ENCODE measurements at places on chromosomes 5 and 9. TPM values are rescaled to one million over a fixed set of nuclear protein-coding genes. Genes with fewer than 3 reads are reported as not detected.

DNA sequence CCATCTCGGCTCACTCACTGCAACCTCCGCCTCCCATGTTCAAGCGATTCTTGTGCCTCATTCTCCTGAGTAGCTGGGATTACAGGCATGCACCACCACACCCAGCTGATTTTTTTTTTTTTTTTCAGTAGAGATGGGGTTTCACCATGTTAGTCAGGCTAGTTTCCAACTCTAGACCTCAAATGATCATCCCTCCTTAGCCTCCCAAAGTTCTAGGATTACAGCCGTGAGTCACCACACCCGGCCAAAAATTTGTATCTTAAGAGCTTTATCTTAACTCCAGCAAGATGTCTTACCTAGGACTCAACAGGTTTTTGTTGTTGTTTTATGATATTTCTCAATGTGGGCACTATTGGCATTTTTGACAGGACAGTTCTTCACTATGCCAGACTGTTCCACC is 27.9 kb downstream of the LYRM7 start:
- DNase-seq: no peak

GRCh38 chr9:83988411-83988810 is 7.8 kb downstream of the RMI1 start:
- DNase-seq: no peak

- DNase-seq: no peak
Observed at GRCh38 chr9:38294220-38294960, 98.1 kb upstream of the ALDH1B1 start.

Gene FOXD4L4
- not detected for total RNA-seq

Gene CCL27
- total RNA-seq: not detected

Gene ADAMTS12
- 1.8 TPM for total RNA-seq

Gene MOB3B
- total RNA-seq: 5.6 TPM

Gene FOXD4L3
- not detected for total RNA-seq

GRCh38 chr9:88052321-88052965 is 78.1 kb upstream of the CDK20 start:
- no peak for DNase-seq

Gene SLC6A19
- 0.34 TPM for total RNA-seq

Gene MATR3
- total RNA-seq: 74.3 TPM

DNA sequence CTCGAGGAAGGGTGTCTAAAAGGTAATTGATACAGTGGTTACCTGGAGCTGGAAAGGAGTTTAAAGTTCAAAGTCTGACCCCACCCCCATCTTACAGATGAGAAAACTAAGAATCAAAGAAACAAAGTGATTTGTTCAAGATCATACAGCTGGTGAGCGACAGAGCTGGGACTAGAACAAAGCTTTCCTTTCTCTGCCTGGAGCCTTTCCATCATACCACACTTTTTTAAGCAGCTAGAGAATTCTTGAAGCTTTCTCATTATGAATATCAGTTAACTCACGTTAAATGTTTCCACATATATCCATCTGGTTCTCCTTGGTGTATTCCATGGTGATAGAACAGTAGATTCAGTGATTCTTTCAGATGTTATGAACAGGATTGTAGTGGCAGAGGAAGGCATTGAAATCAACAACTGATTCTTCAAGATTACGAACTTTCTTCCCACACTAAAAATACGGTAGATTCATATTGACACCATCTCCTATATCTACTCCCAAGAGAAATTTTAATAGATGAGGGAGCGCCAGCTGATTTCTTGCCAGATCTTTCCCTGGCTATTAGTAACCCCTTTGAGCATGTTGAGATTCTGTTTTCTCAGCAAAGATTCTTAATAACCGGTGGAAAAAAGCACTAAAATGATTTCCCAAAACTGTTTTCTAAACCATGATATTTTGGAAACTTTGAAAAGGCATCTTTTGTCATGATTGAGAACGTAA is 233.7 kb downstream of the ADAMTSL1 start:
- DNase-seq: no peak

Gene ARL14EPL
- total RNA-seq: not detected

GRCh38 chr5:149355688-149356087 is 2.2 kb upstream of the PCYOX1L start:
- DNase-seq: no peak

Gene FGF18
- 0.76 TPM for total RNA-seq

GRCh38 chr5:93165559-93165958 is 415.5 kb downstream of the NR2F1-AS1 start:
- no peak for DNase-seq

- no peak for DNase-seq
Observed at GRCh38 chr9:105972466-105973204, 278.3 kb downstream of the TMEM38B start.

GRCh38 chr5:119327018-119327417 is 28.8 kb upstream of the TNFAIP8 start:
- DNase-seq: no peak

- DNase-seq: no peak
Observed at GRCh38 chr5:84637662-84638375, 253.1 kb upstream of the EDIL3 start.

DNA sequence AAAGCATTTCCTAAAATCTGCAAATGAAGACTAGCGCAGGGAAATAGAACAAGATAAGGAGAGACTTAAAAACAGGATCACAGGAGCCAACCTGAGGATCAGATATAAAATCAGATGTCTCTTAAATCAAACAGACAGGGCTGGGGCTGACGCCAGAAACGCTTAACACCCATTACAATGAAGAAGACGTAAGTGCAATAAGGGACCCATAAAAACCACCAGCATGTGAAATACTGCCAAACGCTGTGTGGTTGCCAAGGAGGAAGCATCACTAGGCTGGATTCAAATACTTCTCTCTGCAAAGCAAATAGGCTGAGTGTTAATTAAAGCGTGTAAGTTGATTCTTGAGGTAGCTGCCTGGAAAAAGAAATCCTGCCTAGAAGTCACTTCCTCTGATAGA is 74.4 kb upstream of the ATP10B start:
- peak; percentile 29 for DNase-seq

DNA sequence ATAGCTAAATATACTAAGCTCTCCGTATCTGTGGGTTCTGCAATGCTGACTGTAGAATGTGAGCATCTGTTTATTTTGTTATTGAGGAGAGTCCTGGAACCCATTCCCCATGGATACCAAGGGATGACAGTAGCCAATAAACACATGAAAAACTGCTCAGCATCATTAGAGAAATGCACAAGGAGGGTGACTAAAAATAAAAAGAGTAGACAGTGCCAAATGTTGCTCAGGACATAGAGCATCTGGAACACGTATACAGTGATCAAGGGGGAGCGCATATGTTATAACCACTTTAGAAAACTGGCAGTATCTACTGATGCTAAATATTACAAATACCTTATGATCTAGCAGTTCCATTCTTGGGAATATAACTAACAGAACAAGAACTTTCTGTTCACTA is 31.0 kb downstream of the MARCHF6 start:
- no peak for DNase-seq

GRCh38 chr5:76859591-76860247 is 9.9 kb downstream of the S100Z start:
- DNase-seq: no peak

DNA sequence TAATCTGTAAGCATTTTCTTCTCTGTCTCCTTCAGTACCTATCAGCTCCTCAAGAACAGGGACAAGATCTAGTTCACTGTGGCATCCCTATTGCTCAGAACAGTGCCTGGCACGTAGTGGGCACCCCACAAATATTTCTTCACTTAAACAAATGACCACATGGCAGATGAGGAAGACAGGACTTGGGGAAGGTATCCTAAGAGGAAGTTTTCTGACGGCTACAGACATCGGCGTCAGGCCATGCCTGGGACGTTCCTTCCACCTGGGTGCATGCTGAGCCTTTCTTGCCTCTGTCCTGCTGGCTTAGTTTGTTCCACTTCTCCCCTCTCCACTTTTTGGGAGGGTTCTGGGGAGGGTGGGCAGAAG is 60.2 kb downstream of the NEURL1B start:
- DNase-seq: no peak

Gene TERT
- 0.25 TPM for total RNA-seq

Gene C9orf153
- not detected for total RNA-seq

Gene HBEGF
- 1.2 TPM for total RNA-seq

DNA sequence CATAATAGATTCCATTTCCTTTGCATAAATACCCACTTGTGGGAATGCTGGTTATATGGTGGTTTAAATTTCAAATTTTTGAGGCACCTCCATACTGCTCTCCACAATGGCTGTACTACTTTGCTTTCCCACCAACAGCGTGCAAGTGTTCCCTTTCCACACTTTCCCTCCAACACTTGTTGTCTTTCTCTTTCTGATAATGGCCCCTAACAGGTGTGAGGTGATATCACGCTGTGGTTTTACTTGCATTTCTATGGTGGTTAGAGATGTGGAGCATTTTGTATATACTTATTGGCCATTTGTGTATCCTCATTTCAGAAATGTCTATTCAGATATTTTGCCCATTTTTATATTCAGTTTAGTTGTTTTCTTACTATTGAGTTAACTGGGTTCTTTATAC is 34.6 kb downstream of the CTSL start:
- DNase-seq: no peak

- no peak for DNase-seq
Observed at GRCh38 chr5:151147033-151147432, 10.5 kb downstream of the ANXA6 start.

DNA sequence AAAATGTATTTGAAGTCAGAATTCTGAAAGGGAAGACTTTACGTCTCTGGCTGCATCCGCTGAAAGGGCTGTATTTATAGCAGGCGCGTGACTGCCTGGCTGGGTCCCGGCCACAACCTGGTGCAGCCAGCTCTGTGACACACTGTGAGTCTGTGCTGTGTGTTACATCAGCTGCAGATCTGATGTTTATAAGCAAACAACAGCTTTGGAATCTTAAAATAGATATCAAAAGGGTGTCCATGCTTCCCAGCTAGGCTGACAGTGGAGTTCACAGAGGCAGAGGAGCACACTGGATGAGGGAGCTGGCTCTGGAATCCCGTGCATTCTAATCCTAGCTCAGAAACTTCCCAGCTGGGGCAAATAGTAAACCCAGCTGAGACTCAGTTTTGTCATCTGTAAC is 433.4 kb upstream of the BRINP1 start:
- DNase-seq: no peak

Gene BHMT2
- total RNA-seq: 2.1 TPM

DNA sequence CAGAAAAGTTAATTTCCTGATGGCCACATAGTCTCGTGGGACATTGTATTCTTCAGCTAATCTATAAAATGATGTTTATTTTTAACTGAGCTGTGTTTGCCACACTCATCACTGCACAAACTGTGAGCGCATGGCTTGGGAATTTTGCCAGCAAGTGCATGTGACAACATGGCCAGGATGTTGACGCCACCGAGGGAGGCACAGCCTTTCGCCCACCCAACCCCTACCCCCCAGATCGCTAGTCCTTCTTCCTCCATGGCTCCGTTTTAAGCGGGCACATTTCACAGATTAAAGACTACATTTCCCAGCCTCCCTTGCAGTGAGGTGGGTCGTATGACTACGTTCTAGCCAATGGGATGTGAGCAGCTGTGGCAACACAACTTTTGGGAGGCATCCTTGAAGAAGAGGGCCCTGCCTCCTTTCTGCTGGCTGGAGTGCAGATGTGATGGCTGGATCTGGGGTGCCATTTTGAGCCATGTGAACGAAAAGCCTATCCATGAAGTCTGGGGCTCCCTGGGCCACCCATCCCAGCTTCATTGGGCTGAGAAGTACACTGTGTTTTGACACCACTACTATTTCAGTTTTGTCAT is 7.9 kb downstream of the NRARP start:
- peak; percentile 90 for DNase-seq

DNA sequence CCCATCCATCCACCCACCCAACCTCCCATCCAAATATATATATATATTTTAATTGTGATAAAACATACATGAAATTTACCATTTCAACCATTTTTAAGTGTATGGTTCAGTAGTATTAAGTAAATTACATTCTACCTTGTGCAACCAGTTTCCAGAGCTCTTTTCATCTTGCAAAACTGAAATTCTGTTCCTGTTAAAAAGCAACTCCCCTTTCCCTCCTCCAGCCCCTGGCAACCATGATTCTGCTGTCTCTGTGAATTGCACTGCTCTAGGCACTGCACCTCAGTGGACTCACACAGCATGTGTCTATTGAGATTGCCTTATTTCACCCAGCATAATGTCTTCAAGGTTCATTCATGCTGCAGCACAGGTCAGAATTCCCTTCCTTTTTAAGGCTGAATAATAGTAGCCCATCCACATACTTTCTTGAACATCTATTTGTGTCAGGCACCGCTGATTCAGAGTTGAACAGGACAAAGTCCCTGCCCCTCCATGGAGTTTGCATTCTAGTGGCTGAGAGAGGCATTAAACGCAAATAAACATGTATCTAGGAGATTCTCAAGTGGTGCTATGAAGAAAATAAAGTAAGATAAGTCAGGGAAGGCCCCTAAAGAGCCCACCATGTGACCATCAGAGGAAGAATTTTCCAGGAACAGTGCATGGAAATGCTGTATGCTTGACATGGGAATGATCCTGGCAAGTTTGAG is 24.0 kb downstream of the CSF1R start:
- no peak for DNase-seq

DNA sequence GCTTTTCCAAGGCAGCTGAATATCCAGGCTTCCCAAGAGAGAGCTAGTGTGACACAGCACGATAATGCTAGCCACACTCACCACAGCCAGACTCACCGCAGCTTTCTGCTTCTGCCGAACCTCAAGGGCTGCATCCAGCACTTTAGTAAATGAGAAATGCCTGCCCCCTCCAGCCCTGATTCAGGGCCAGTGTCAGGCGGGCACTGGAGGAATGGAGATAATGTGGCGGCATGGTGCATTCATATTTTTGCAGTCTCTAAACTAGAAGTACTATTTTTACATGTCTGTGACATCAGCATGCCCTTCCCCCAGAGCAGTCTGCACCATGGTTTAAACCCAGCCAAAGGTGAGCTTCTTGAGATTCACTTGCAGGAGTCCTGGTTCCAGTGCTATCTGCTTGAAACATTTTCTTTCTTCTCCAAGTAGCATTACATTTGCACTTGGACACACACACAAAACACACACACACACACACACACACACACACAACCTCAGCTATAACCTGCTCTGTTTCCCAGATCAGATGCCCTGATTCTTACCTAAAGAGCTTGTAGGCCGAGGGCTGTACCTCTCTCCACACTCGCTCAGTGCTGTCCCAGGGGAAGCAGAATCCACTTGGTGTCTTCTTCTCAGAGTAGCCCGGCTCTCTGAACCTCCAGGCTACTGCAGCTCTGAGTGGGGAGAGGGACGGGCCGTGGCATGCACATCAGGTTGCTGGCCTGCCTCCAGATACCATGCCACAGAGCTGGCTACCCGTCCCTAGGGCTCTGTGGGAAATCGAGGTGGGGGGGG is at the start of gene FGF1:
TSS of gene FGF1 (minus strand) at position 673 of the 792 bp plus-strand sequence. CDS start 71,963 bp downstream, outside the sequence.
- no peak for DNase-seq

DNA sequence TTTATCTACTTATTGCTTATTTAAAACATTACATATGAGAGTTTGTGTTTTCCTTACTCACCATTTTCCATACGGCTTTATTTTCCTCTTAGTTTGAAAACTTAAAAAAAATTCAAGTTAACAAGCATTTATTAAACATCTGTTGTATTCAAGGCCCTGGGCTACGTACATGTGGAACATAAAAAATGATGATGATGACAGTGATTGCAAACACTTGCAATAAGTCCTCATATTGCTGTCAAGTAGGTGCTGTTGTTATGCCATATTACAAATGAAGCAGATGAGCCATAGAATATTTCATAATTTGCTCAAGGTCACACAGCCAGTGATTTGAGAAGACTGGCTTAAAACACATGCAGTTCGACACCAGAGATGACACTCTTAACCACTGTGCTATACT is 180.6 kb downstream of the COMMD10 start:
- DNase-seq: no peak

Gene MEGF10
- total RNA-seq: 0.04 TPM
